Coronary artery (tissue), 2 donors: ENCODE measurements at places on chromosomes 6 and 20.

DNA sequence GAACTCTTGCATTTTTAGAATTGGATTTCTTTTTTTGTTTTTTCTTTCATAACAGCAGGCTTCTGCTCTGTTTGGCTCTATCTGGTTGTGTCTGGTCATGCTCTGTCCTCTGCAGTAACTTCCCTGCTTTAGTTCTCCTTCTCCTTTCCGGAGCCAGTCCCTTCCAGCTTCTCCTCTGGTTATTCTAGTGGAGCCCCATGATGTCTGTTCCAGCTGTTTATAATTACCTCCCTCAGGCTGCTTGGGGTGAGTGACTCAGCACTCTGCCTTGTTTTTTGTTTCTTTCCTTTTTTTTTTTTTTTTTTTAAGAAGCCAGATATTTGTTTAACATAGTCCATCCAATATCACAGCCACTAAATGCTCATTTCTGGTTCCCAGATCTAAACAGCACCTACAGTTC is 409.6 kb downstream of the MAFB start:
- no peak for DNase-seq

DNA sequence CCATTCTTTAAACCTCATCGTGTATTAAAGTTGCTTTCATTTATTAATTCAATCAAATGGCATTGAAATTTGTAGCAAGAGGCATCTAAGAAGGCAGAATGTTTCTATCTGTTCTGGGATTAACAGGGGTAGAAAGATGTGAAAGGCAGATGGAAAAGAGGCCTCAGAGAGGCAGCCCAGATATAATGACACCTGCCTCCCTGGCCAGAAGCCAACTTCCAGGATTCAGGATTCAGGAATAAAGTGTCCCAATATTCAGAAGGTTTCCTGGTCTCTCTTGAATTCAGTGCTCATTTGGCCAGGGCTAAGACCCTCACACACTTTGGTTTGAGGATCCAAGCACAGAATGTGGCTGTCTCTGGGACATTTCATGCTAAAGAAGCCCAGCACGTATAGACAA is 39.9 kb downstream of the HLA-B start:
- DNase-seq, result no peak

DNA sequence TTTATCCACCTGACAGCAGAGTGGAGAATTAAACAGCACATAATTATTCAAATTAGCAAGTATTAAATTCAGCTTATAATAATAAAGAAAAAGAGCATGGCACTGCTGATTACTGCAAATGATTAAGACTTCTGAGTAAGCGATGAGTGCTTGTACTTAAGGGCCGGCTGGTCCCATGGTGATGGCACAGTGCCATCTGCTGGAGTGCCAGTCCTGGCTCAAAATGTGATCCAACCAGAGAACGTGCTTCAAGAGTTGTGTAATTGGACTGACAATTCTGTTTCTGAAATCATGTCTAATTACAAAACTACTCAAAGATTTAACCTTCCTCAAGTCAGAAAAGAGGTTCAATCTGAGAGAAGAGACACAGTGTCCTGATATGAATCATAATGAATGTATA is 181.6 kb upstream of the RGS17 start:
- DNase-seq, result no peak

DNA sequence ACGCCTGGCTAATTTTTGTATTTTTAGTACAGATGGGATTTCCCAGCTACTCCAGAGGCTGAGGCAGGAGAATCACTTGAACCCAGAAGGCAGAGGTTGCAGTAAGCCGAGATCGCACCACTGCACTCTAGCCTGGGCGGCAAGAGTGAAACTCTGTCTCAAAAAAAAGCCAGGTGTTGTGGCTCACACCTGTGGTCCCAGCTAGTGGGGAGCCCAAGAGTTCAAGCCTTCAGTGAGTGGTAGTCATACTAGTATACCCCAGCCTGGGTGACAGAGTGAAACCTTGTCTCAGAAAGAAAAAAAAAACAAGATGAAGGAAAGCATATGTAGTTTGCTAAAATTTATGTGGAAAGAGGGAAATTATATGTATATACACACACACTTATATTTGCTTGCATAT is 20.0 kb upstream of the POU5F1 start:
- DNase-seq, result no peak
